ENCODE measurements at places on chromosomes 13 and 19. TPM values are rescaled to one million over a fixed set of nuclear protein-coding genes. Genes with fewer than 3 reads are reported as not detected.

GRCh38 chr13:36533806-36534205, 101.5 kb downstream of the CCNA1 start:
- no peak for DNase-seq

- no peak for DNase-seq
These were observed 29.1 kb upstream of the IGFL4 start for GRCh38 chr19:46069806-46070341.

GRCh38 chr19:6671960-6672359, 2.0 kb upstream of the TNFSF14 start:
- no peak for DNase-seq

Gene YIF1B
- total RNA-seq: 31.3 TPM

Data from Right ventricle myocardium superior (tissue), 1 donor.